ENCODE measurements at places on chromosomes 7 and 10. TPM values are rescaled to one million over a fixed set of nuclear protein-coding genes. Genes with fewer than 3 reads are reported as not detected.

AKR1C1 gene
- 1.6 TPM for total RNA-seq

TAS2R3 gene
- total RNA-seq = 1.3 TPM

NOLC1 gene
- 68.2 TPM for total RNA-seq

GNAT3 gene
- not detected for total RNA-seq

MYL10 gene
- not detected for total RNA-seq

SPDYE8 gene
- total RNA-seq = not detected

HABP2 gene
- not detected for total RNA-seq

SCRN1 gene
- 125 TPM for total RNA-seq

SPDYE1 gene
- total RNA-seq = not detected

CDHR3 gene
- 3.9 TPM for total RNA-seq

All from endothelial cell of umbilical vein (primary cell).